ENCODE measurements at places on chromosomes 12 and 14.

GRCh38 chr14:95364481-95365209, 44.9 kb upstream of the CLMN start:
- DNase-seq = no peak

- DNase-seq = no peak
Measured at GRCh38 chr14:104676694-104677511, 12.5 kb upstream of the INF2 start.

- DNase-seq = no peak
Measured at GRCh38 chr14:92926180-92926845, 3.4 kb downstream of the CHGA start.

DNA sequence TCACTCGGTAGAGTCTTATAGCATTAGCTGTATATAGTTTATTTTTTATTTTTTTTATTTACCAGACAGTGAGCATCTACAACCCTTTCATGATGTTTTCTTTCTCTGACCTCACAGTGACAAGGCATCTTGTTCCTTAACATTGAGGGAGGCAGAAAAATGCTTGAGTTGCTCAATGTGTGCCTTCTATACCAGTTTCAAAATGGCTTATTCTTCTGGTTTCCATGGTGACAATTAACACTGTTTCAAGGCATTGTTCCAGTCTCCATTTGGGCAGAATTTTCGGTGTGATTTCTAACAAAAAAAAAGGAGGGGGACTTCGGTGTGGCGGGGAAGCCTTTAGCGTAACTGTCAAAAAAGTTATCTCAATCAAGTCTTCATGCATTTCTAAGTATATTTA, 209.7 kb upstream of the NPAS3 start:
- DNase-seq = no peak

DNA sequence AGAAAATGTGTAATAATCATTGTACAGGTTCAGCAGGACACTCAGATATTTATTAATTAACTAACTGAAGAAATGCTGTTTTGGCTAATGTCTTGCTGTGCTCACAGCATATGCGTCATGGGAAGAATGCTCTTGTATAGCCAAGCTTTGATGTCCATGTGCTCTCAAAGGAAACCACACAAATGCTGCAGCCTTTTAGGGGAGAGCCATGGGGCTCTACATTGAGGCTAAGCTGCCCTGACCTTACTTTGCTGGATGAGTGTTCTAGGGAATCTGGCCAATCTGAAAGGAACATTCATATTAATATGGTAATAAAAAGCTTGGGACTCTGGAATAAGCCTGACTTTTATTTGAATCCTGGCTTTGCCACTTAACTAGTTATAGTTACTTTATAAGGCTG, 9.5 kb upstream of the CRADD start:
- DNase-seq = peak; percentile 27

DNA sequence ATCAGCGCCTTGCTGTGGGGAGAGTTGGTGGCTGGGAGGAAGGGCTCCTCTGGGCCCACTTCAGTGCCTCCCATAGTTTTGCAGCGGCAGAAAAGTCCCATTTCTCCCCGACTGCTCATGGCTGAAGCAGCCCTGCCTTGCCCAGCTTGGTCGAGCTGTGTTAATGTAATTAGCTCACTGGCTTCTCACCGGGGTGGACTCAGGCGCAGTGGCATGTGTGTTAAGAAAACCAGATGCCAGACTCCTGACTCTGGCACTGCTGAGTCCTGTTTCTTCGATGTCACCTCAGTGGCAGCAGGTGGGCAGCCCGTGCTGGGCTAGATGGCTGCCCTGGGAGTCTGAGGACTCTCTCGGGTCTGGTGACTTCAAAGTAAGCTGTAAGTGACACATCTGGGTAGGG, 47.4 kb downstream of the CHST11 start:
- no peak for DNase-seq

- DNase-seq = no peak
Measured at GRCh38 chr14:26872515-26873361, 274.9 kb upstream of the NOVA1 start.

- DNase-seq = no peak
Measured at GRCh38 chr14:102077382-102077709, 9.5 kb downstream of the HSP90AA1 start.

DNA sequence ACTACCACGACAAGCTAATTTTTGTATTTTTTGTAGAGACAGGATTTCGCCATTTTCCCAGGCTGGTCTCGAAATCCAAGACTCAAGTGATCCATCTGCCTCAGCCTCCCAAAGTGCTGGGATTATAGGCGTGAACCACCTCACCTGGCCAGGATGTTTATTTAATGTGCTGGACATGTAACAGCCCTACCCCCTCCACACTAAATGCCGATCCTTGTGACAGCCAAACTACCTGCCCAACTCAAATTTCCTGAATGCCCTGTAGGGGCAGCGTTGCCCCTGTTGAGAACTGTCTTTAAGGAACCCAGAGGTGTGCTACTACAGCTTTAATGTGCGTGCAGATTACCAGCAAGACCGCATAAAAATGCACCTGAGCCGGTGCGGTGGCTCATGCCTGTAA, 48.1 kb downstream of the KCNK13 start:
- DNase-seq = no peak

DNA sequence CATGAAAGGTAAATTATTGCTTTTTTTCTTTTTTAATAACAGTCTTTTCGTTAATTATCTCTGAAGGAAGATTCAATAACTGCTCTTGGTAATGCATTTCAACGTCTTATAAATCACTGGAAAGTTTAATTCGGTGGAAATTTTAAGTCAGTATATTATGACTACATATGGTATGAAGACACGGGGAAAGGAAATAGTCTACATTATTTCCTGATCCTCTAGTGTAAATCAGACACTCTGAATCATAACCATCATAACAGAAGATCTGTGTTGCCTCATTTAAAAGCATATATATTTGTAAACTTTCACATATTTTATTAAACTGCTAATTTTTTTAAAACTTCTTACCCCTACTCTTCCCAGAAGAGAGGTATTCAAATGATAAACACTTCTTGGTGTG, 53.7 kb downstream of the EFCAB11 start:
- no peak for DNase-seq

- DNase-seq = no peak
Measured at GRCh38 chr12:9948606-9949296, 16.6 kb upstream of the CLEC2A start.

DNA sequence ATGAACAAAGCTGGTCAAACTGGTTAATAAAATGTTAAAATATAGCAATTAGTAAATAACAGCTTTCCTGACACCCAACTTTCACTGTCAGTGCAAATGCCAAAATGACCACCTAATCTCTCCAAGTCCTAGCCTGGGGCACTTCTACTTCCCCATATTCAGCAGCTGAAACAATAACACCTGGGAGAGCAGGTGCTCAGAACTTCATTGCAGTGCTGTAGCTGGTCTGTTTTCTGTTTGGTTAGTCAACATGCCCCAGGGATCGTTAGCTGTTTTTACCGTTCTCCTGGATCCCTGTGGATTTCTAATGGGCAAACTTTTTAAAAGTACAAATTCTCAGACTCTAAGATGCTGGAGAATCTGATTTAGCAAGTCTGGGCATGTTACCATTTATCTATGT, 759.7 kb downstream of the GALC start:
- DNase-seq = no peak

DNA sequence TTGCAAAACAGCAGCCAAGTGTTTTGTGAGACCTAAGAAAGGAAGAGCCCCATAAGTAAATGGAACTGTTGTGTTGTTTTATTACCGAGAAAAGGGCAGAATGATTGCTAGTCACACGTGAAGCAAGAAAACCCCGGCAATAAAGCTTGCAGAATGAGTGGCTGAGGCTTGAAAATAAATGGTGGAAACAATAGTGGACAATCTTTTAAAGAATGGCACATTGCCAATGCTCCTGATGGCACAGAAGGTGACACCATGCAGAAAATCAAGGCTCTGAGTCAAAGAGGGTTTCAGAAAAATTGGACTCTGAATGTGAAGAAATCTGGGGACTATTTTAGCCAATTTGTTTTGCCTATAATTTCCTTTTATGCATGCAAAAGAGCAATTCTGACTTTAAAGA, 4.0 kb upstream of the AQP2 start:
- DNase-seq = no peak

- DNase-seq = no peak
Measured at GRCh38 chr14:106436310-106436905, 910.0 kb downstream of the TMEM121 start.

DNA sequence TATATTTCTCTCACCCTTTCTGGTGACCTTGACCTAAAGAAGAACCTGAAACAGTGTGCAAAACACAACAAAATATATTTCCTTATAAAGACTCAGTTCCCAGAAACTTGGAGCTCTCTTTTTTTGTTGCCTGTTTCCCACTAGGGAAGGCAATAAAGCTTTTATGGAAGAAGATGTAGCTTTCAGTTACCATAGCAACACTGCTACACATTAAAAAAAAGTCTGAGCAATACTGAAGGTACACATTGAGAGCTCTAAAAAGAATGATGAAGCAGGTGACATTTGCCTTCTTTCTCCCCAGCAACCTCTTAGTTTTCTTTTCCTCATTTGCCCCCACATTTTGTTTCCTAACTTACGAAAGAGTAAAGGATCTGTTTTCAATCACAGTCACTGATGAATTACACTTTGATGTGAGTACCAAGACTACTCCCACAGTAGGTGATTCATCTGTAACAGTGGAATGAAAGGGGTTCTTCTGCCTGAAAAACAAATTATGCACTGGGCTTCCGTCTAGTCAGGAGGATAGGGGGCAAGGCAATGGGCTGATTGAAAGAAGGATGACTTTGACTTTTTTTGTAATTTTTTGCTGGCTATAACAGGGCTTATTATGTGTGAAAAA, 1.1 kb upstream of the CATSPERB start:
- DNase-seq = peak; percentile 26

DNA sequence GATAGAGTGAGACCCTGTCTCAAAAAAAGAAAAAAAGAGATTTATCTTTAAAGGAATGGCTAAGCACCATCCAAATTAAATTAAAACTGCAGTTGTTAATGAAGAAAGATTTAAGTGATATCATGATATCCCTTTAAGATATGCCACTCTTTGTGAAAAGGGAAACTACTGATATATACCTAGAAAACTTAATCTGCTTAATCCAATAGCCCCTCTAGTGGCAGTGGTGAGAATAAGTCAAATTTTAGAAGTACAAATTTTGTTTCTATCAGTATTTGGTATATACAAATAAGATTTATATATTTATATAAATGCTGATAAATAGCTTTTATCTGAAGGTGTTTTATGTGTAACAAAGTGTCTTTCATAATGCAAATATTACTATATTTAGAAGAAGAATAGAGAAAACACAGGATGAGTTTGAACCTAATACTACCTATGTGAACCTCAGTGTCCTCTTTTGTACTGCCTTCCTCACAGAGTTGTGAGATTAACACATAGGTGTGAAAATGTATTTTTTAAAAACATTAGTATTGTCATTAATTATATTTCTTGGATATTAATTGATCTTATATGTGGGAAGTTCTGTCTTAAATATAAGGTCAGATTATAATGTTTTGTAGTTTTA, 51.4 kb upstream of the GARIN2 start:
- peak; percentile 19 for DNase-seq

GRCh38 chr12:124026755-124027745, 54.0 kb downstream of the ZNF664 start:
- peak; percentile 45 for DNase-seq

- DNase-seq = no peak
Measured at GRCh38 chr14:77812028-77812427, 12.1 kb downstream of the ADCK1 start.

DNA sequence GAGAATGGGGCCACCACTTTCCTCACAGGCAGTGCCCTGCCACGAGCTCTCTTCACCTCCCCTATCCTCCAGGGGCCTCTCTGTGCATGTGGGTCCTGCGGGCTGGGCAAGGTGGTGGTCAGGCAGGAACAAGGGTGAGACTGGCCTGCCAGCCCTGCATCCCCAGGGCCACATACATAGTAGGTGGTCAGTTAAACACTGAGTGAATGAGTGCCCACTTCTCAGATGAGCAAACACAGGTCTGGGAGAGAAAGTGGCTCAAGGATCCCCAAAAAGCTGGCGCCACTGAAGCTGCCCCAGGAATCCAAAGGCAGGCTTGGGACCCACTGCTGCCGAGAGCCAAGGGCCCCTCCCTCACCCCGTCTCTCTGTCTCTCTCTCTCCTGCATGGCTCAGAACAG, 51.1 kb downstream of the CCNK start:
- no peak for DNase-seq

GRCh38 chr12:123398550-123399254, 14.8 kb downstream of the KMT5A start:
- DNase-seq = peak; percentile 94

DNA sequence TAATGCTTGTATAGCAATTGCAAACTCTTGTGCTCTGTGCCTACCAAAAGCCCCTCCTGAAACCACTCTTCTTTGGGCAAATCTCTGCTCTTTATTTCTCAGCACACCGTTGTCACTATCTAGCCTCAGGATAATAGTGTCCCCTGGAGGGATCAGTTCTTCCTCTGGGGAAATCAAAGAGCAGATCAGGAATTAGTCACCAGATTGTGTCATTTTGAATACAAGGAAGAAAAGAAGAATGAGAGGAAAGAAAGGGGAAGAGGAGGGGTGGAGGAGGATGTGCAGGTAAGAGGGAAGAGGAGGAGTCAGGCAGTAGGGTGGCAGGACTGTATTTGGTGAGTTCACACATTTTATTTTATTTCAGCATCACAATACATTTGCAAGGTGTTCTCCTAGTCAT, 256.4 kb downstream of the GRIN2B start:
- DNase-seq = no peak

GRCh38 chr12:110352401-110352800, 51.1 kb downstream of the ANAPC7 start:
- no peak for DNase-seq

- DNase-seq = peak; percentile 31
Measured at GRCh38 chr12:50110762-50111351, 1.2 kb upstream of the COX14 start.

- no peak for DNase-seq
Measured at GRCh38 chr12:50625029-50625925, 120.5 kb downstream of the DIP2B start.

DNA sequence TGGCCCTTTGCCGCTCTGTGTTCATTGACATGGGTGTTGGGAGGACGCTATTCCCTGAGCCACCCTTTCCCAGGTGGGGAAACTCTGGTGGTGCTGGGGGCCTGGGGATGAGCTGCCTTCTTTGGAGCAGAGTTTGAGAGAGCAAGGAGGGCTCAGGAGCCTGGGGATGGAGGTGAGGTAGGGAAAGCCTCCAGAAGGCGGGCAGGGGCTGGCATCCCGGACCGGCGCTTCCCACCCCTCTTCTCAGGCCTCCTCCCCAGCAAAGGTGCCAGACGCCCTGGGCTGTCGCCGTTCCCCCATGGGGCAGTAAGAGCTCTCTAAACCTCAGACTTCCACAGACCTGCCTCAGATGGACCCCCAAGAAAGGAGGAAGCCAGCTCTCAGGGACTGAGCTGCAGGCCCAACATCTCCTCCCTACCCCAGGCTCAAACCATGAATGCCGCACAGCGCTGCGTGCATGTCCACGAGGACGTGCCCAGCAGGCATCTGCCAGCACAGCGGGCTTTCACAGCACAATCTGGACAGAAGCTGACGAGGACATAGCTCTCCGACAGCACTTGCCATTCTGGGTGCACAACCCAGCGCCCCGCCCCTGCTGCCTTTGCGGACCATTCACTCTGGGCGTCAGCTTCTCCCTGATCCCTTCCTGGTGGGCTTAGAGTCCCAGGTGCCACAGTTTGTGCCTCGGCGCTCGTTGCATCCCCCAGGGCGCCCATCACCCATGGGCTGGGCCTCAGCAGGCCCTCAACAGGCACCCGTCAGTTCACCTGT, 14.9 kb upstream of the TTC7B start:
- DNase-seq = no peak

GRCh38 chr12:115474539-115475353, 790.8 kb upstream of the TBX3 start:
- DNase-seq = no peak

Measured in AG20443 (cell line).